Lower lobe of right lung (tissue), 2 donors: ENCODE measurements at places on chromosomes 11 and 22. TPM values are rescaled to one million over a fixed set of nuclear protein-coding genes. Genes with fewer than 3 reads are reported as not detected.

DNA sequence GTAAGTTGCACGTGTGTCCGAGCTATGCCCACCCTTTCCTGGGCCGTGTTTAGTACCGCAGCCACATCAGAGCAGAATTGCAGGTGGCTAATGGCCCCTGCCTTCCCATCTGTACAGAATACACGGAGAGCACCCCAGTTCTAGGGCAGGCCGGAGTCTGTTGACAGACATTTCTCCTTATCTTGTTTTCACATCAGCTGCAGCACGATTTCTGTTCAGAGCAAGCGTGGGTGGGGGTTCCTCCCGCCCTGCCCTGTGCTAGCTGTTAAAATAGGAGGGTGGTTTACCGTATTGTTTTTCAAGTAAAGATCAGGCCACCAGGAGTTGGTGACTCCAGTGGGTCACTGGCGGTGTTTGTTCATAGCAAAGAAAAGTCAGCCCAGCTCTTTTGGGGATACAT lies 41.1 kb downstream of the UBASH3B start:
- H3K4me1 ChIP-seq = peaks cover 21% of the 10 kb centered on the region
- no peak overlapping the region for H3K27ac ChIP-seq
- H3K36me3 ChIP-seq = no peaks in the 10 kb centered on the region
- H3K27me3 ChIP-seq = no peaks in the 10 kb centered on the region
- H3K4me3 ChIP-seq = no peak overlapping the region

DNA sequence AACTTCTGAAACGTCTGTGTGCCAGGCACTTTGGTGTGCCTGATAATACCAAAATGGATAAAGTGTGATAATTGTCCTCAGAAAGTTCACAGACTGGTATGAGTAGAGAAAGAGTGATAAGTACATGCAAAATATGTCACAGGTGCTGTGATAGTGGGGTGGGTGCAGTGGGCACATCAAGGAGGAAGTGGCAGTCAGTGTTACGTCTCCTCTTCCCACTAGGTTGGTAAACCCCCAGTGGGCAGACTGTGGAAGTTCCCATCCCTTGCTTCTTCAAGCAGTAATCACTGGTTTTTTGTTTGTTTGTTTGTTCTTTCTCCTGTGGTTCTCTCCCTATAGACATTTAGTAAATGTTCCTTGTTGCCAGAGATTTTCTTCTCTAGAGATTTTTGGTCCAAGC lies 5.4 kb downstream of the RNF121 start:
- H3K27ac ChIP-seq = no peak overlapping the region
- H3K4me1 ChIP-seq = peaks cover 46% of the 10 kb centered on the region
- no peak overlapping the region for H3K4me3 ChIP-seq

- no peak for DNase-seq
- H3K4me1 ChIP-seq = no peaks in the 10 kb centered on the region
- H3K36me3 ChIP-seq = no peaks in the 10 kb centered on the region
These were observed 62.6 kb upstream of the OLFML1 start for GRCh38 chr11:7422544-7423331.

DNA sequence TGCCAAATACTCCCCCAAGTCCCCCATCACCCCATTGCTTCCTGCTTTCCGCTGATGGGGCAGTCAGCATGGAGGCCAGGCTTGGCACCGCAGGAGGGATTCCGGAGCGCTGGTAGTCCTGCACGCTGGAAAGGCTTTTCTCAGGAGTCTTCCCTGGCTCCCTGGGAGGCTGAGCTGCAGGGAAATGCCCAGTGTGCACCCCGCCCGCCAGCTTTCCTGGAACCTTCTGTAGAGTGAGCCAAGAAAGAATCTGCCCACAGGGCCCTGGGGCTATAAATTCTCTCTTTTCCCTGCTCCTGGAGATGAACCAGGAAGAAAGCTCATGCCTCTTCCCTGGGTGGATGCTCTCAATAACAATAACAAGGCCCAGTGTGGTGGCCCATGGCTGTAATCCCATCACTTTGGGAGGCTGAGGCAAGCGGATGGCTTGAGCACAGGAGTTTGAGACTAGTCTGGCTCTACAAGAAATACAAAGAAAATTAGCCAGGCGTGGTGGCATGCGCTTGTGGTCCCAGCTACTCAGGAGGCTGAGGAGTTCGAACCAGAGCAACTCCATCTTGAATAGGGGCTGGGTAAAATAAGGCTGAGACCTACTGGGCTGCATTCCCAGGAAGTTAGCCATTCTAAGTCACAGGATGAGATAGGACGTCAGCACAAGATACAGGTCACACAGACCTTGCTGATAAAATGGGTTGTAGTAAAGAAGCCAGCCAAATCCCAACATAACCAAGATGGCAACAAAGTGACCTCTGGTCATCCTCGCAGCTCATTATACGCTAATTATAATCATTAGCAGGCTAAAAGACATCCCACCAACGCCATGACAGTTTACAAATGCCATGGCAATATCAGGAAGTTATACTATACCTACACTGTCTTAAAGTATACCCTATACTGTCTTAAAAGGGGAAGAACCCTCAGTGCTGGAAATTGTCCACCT lies 46.4 kb upstream of the FTH1 start:
- no peaks in the 10 kb centered on the region for H3K4me1 ChIP-seq
- no peak overlapping the region for H3K4me3 ChIP-seq
- DNase-seq = no peak

GRCh38 chr11:42407341-42407740 lies 904.5 kb upstream of the API5 start:
- no peaks in the 10 kb centered on the region for H3K36me3 ChIP-seq
- H3K27ac ChIP-seq = no peak overlapping the region
- no peak overlapping the region for H3K4me3 ChIP-seq
- no peak for DNase-seq
- H3K27me3 ChIP-seq = no peaks in the 10 kb centered on the region

Gene MB
- 0.86 TPM for total RNA-seq

Gene PTPN5
- total RNA-seq = 0.80 TPM

DNA sequence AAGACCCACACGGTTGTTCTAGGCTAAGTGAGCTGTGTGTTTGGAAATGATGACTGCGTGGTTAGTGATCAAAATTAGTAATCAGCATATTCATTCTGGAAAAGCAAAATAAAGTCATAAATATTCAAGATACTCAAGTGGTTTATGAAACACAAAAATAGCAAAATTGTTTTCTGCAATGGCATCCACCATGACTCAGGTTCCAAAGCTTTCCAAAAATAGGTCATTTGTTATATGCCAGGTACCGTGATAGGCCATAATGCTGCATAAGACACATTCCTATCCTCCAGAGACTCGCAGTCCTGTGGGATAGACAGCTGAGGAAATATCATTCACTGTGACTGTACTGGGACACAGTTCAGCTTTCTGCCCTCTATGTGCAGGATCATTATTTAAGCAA lies 2.4 kb upstream of the ATL3 start:
- no peaks in the 10 kb centered on the region for H3K27me3 ChIP-seq
- H3K36me3 ChIP-seq = no peaks in the 10 kb centered on the region
- H3K27ac ChIP-seq = no peak overlapping the region

Gene TUG1
- 64.4 TPM for total RNA-seq

Gene PHLDA2
- 7.2 TPM for total RNA-seq

Gene IRAG1
- total RNA-seq = 12.9 TPM

- no peaks in the 10 kb centered on the region for H3K36me3 ChIP-seq
- no peaks in the 10 kb centered on the region for H3K27me3 ChIP-seq
These were observed 8.0 kb upstream of the TPCN2 start for GRCh38 chr11:69040581-69041260.

- no peak overlapping the region for H3K27ac ChIP-seq
- DNase-seq = no peak
- H3K36me3 ChIP-seq = no peaks in the 10 kb centered on the region
- H3K27me3 ChIP-seq = no peaks in the 10 kb centered on the region
- H3K4me3 ChIP-seq = no peak overlapping the region
These were observed 114.7 kb downstream of the SGSM3 start for GRCh38 chr22:40484906-40485669.

Gene SCGB1A1
- total RNA-seq = 3,364 TPM

DNA sequence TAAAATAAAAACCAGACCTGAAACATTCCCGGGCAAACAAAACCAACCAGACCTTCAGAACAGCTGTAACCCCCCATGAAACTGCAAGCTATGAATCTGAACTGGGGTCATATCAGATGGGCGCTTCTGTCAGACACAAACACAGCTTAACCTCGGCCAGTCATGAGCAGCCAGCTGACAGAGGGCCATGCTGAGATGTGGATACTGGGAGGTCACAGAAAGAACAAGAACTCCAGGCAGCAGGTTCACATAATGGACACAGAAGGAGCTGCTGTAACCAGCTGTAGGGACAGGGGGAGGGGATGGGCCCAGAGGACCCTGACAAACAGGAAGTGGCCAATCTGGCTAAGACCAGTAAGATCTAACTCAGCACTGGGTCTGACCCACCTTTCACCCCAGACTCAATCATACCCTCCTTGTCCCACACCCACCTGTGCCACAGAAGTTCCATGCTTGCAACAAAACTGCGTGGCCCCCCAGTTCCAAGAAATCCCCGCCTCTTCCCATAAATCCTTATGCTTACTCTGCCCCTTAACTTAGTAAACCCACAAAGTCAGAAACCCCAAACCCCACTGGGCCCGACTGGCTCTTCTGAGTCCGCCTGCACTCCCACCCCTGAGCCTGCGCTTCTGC lies 4.0 kb downstream of the APOL4 start:
- H3K4me3 ChIP-seq = no peak overlapping the region
- no peak for DNase-seq
- no peaks in the 10 kb centered on the region for H3K27me3 ChIP-seq
- H3K4me1 ChIP-seq = peaks cover 37% of the 10 kb centered on the region
- peaks cover 1% of the 10 kb centered on the region for H3K36me3 ChIP-seq

- no peak overlapping the region for H3K4me3 ChIP-seq
- no peak overlapping the region for H3K27ac ChIP-seq
- DNase-seq = no peak
- H3K36me3 ChIP-seq = peaks cover 13% of the 10 kb centered on the region
These were observed 4.2 kb downstream of the SLC25A1 start for GRCh38 chr22:19174106-19175025.

Gene KCNQ1OT1
- total RNA-seq = 1.6 TPM

Gene ANO5
- total RNA-seq = 4.8 TPM

DNA sequence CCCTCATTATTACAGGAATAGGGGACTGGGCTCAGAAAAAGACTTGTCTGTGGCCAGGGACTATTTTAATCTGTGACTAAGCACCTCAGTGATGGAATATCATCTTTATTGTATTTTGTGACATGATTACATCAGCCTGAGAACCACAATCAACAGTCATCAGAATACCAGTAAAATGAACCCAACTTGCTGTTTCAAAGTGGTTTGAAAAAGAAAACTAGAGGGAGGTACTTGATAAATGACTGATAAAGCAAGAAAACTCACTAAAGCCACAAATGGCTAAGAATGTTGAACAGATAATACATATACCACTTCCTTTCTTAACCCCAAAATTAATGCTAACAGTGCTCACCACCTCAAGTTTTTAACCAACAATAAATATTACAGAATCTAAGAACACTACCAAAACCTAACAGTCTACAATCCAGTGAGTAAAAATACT lies 155.7 kb downstream of the ATG16L2 start:
- H3K27me3 ChIP-seq = no peaks in the 10 kb centered on the region
- no peak overlapping the region for H3K4me3 ChIP-seq
- H3K4me1 ChIP-seq = peaks cover 18% of the 10 kb centered on the region
- DNase-seq = no peak

Gene OTOG
- not detected for total RNA-seq

- no peak for DNase-seq
- no peaks in the 10 kb centered on the region for H3K27me3 ChIP-seq
- no peaks in the 10 kb centered on the region for H3K4me1 ChIP-seq
- H3K27ac ChIP-seq = no peak overlapping the region
These were observed 68.5 kb upstream of the PITPNB start for GRCh38 chr22:27987557-27987956.

- no peak overlapping the region for H3K4me3 ChIP-seq
- DNase-seq = no peak
- H3K36me3 ChIP-seq = no peaks in the 10 kb centered on the region
- peaks cover 8% of the 10 kb centered on the region for H3K27me3 ChIP-seq
- no peaks in the 10 kb centered on the region for H3K4me1 ChIP-seq
- no peak overlapping the region for H3K27ac ChIP-seq
These were observed 634.9 kb upstream of the B3GAT1 start for GRCh38 chr11:135046986-135047385.

- H3K4me3 ChIP-seq = peak overlapping the region; percentile 81
- H3K27ac ChIP-seq = peak overlapping the region; percentile 100
- peak; percentile 55 for DNase-seq
- H3K27me3 ChIP-seq = no peaks in the 10 kb centered on the region
- peaks cover 9% of the 10 kb centered on the region for H3K4me1 ChIP-seq
These were observed 70.0 kb downstream of the RBX1 start for GRCh38 chr22:41021061-41021612.

- no peaks in the 10 kb centered on the region for H3K27me3 ChIP-seq
- DNase-seq = no peak
- peak overlapping the region; percentile 19 for H3K27ac ChIP-seq
- H3K36me3 ChIP-seq = peaks cover 44% of the 10 kb centered on the region
- H3K4me1 ChIP-seq = peaks cover 12% of the 10 kb centered on the region
These were observed 7.4 kb downstream of the SMPD1 start for GRCh38 chr11:6397636-6398035.

Gene SCGB1D1
- not detected for total RNA-seq

Gene RASSF10
- total RNA-seq = 4.3 TPM

Gene PRG3
- not detected for total RNA-seq

DNA sequence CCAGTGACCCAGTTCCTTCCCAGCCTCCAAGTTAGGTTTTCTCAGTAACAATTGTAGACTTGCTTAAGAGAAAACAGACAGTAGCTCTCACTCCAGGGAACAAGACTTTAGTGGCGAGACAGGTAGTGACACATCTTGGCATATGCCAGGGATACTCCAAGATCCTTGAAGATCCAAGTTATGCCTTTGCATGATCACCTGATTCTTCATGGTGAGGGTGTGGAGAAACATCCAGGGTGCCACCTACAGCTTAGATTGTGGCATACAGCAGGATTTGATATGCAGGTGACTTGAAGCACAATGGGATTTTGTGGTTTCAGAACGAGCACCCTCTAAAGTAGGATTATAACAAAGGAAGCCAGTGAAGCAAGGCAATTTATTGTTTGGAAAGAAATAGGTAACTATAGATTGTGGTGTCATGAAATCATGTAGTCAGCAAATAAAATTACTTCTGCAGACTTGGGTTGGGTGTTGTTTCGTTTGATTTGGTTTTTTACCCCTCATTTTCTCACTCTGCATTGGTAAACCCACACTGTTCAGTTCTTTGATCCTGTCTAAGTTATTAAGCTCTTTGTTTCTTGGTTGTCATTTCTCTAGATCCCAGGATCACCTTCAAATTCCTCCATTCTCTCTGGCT lies 9.2 kb downstream of the POU2AF3 start:
- H3K27me3 ChIP-seq = peaks cover 3% of the 10 kb centered on the region
- H3K4me3 ChIP-seq = no peak overlapping the region
- no peaks in the 10 kb centered on the region for H3K36me3 ChIP-seq
- H3K4me1 ChIP-seq = no peaks in the 10 kb centered on the region
- DNase-seq = no peak
